ENCODE measurements at places on chromosomes 7 and 10.

GRCh38 chr10:35425595-35425994 is 89.3 kb downstream of the CCNY start:
- no peak for DNase-seq

- no peak for DNase-seq
Observed at GRCh38 chr7:112160130-112160770, 45.9 kb downstream of the DOCK4 start.

- DNase-seq, result no peak
Observed at GRCh38 chr10:124725171-124725631, 19.0 kb downstream of the FAM53B start.

- no peak for DNase-seq
Observed at GRCh38 chr7:9283246-9283645, 849.8 kb downstream of the NXPH1 start.

DNA sequence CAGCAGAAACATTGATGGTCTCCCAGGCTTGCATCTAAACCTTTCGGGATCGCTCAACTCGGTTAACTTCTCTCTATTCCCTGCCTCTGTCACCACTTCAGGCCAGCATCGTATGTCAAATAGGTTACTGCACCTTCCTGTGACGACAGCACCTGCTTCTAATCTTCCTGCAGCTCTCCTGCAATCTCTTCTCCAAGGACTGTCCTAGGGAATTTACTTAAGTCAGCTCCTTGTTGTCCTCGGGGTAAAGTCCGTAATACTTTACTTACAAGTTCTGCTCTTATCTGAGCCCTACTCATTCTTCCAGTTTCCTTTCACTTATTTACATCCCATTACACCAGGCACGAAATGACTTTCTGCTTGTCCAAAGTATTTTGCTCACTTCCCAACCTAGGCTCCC is 372.7 kb upstream of the AKR1E2 start:
- no peak for DNase-seq

DNA sequence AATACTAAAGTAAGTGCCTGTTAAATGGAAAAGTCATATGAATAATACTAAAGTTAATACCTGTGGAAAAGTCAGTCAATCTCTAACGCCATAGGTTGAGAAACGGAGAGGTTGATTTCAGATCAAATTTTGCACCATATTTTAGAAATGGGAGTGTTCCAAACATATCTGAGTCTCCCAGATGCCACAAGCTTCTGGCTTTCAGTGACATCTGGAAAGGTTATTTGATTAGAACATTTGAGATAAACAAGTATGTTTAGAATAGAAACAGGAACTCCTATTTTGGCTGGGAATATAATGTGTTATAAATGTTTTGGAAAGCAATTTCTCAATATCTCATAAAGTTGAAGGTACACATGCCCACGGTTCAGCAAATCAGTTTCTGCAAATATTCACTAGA is 5.8 kb downstream of the MACC1 start:
- no peak for DNase-seq

- DNase-seq, result no peak
Observed at GRCh38 chr7:46945328-46945727, 636.6 kb downstream of the TNS3 start.

DNA sequence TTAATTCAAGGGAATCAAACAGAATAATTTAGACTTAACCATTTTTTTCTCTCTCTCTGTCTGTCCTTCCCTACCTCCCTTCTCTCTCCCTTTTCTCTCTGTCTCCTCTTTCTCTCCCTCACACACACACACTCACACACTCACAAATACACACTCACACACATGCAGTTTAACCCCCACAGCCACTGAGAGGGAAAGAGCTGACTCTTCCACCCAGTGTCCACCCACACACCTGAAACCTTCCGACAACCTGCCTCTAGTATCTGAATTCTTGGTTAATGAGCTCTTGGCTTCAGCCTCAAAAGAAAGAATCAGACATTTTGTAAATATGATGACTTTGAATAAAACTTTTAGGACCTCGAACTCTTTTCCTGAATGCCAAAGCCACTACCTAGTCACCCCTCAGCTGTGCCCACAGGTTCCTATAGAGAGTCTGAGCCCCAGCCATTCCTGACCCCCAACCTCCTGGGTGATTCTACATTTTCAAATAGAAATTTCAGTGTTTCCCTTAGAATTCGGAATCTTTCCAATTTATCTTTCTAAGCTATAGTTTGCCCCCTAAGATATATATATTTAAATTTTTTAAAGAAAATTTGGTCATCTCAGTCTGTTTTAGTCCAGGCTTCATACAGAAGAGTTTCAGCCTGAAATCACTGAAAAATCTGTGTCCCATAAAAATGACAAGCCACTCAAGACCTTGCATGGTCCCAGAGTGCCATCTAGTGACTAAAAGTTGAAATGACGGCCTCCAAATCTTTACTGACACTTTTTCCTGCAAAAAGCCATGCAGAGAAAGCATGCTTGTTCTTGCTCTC is 202.8 kb downstream of the IPMK start:
- no peak for DNase-seq

GRCh38 chr7:122304319-122304975 is at the start of gene FEZF1:
Gene FEZF1 (minus strand): TSS chr7:122304750. CDS start chr7:122304437, 313 bp downstream.
- no peak for DNase-seq

DNA sequence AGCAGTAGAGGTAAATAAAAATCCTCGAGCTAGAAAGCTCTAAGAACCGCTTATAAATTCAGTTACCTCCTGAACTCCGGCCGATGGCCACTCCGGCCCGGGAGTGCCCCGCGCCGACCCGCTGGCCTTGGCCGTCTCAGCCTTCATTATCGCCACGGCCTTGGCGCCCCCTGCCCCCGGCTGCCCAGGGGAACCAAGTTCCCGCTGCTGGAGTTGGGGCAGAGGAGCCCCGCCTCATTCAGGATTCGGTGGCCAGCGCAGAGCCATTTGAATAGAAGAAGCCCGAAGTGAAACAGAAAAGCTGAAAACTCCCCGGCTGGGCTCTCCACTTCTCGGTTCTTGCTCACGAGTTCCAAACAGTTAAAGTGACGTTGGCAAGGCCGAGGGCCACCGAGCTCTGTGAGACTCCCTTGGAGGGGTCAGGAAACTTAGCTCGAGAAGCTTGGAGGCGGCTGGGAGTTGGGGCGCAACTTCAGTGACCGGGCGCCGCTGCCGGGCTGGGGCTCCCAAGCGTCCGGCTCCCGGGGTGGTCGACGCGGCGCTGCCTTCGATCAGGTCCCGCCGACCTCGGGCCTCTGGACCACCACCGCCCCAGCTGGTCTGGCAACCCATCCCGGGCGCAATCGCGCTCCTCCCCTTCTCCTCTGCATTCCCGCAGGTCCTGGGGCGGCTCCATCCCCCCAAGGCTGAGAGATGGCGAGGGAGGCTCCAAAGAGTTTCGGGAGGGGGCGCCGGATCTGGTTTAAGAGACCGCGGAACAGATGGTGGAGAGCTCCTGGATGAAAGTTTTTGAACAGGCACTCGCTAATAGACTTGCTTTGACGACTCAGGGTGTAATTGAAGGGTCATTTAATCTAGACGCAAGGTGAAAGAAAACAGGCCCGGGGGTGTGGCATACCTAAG is 5.8 kb upstream of the FEZF1 start:
- DNase-seq, result no peak
